ENCODE measurements at places on chromosomes 7 and 10. TPM values are rescaled to one million over a fixed set of nuclear protein-coding genes. Genes with fewer than 3 reads are reported as not detected.

The SAP25 gene
- total RNA-seq: 41.5 TPM

The CUZD1 gene
- total RNA-seq: 2.0 TPM

The GPER1 gene
- 0.10 TPM for total RNA-seq

The MGMT gene
- 19.2 TPM for total RNA-seq

The NPC1L1 gene
- total RNA-seq: not detected

The MCMBP gene
- total RNA-seq: 66.2 TPM

The WEE2 gene
- not detected for total RNA-seq

The ABCA13 gene
- total RNA-seq: 0.18 TPM

The ETV1 gene
- total RNA-seq: 0.17 TPM

The LRRTM3 gene
- not detected for total RNA-seq

The NAT16 gene
- total RNA-seq: not detected

The FAS gene
- total RNA-seq: 51.8 TPM

The INSYN2A gene
- total RNA-seq: not detected

The HOXA5 gene
- total RNA-seq: not detected

The MYO1G gene
- 371 TPM for total RNA-seq

The GPAM gene
- 4.8 TPM for total RNA-seq

The SH2D4B gene
- total RNA-seq: 0.10 TPM

The PRKG1 gene
- total RNA-seq: not detected

The COBL gene
- total RNA-seq: not detected

The BMPER gene
- total RNA-seq: not detected

The ENKUR gene
- total RNA-seq: not detected

All from activated naive CD4-positive, alpha-beta T cell treated with anti-CD3 and anti-CD28 coated beads, Interleukin-2, amount 10 ng/mL, durations not matched to agents 5 hours and 36 hours (primary cell).